Stimulated activated CD4-positive, alpha-beta T cell treated with anti-CD3 and anti-CD28 coated beads, Interleukin-12 subunit alpha, Interleukin-12 subunit beta, amount 100 ng/mL, for 48 hours (primary cell): ENCODE measurements at places on chromosomes 4 and X.
A peak's percentile ranks its signal among the peaks of the same experiment; 100 is the strongest.

- DNase-seq: no peak
These were observed at the start of gene SUPT20HL2 for GRCh38 chrX:24314019-24314635. TSS of gene SUPT20HL2 (minus strand) at chrX:24314069. CDS start at chrX:24313315, 754 bp downstream.

GRCh38 chrX:9515973-9516538 is 51.2 kb downstream of the TBL1X start:
- no peak for DNase-seq

DNA sequence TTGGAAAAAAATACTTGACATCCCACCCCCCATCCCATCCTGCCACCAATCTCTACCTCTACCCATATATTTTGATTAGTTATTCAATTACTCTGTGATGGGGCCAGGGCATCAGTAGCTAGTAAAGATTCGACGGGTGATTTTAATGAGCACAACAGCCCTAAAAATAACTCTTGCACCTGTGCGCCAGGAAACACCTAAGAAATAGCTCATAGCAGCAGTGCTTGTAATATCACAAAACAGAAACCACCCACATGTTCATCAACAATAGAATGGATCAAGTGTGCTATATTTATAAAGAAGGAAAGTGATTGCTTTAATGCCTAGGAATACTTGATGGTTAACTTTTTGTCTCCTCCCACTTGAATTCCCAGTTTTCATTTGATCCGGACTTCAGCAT is 225.6 kb upstream of the LCORL start:
- no peak for DNase-seq

- no peak for DNase-seq
These were observed 1419.8 kb downstream of the ADGRL3 start for GRCh38 chr4:62619971-62620370.

DNA sequence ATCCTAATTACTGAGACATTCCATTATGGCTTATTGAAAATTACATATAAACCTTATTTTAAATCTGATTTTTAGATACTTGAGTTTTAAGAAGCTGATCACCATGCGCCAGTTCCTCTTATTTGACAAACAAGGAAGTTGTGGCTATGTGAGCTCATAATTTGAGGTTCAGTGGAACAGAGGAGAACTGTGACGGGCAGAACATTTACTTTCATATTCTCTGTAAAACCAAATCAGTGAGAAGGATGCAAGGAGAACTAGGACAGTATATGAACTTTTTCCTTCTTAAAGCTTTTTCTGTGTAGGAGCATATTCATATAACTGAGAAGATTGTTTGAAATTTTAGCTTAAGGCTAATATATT is 25.3 kb downstream of the STIM2 start:
- DNase-seq: no peak

- DNase-seq: no peak
These were observed 211.6 kb downstream of the CENPC start for GRCh38 chr4:67333664-67334063.

DNA sequence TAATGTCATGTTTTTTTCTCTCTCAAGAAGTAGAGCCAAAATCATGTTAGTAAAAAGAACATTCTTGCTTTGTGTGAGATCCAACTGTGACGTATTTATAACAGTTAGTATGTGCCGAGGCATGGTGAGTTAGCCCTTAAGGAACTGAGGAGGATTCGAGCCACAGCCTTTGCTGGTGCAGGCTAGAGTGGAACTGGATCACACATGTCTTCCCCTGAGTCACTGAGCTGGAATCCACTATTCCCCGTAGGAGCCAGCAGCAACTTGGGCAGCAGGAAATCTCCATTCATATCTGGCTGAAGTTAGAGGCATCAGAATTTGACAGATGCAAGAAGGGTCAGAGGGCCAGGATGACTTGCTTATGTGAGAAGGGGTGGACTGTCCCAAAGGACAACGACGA is 144.6 kb upstream of the KIT start:
- DNase-seq: no peak

- peak; percentile 20 for DNase-seq
These were observed 231.9 kb upstream of the INTU start for GRCh38 chr4:127400731-127401346.

DNA sequence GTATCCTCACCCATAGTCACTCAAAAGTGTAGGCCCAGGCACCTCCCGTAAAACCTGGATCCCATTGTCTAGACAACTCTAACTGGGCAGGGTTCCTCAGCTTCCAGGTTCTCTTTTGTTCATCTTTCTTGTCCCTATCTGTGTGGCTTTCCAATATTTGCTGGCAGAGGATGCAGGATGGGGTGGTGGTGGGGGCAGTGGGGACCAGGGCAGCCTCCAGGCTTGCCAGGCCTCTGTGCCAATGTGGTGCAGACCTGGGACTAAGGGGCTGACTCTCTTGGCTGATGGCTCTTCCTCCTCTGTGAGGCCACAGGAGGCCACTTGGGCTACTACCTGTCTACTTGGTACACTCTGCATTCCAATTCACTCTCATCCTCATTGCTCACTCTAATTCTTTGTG is 76.4 kb downstream of the NBDY start:
- no peak for DNase-seq

DNA sequence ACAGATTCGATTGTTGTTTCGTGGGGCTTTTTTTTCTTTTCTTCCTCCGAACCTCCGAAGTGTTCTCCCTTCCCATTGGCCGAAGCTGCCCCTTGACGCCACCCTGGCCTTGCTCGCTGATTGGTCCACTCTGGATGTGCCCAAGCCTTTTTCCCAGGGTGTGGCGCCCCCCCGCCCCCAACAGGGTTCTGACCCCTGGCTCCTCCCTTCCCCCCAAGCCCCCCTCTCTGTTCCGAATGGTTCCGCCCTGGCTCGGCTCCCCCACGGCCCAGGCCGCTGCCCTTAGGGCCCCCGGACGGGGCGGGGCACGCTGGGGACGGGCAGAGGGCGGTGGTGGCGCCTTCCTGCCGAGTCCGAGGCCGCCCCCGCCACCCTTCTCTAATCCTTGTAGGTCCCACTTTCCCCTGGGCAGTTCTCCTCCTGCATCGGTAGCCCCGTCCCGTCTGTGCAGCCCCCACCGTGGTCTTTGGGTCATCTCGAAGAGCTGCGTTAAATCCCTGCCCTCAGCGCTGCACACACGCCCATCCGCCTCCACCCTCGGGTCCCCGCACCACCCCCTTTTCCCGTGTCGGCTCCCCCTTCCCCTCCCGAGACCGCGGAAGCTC is 25.5 kb downstream of the UTP14A start:
- peak; percentile 32 for DNase-seq

- DNase-seq: no peak
These were observed 32.3 kb upstream of the BBS12 start for GRCh38 chr4:122700178-122700725.

GRCh38 chr4:167290678-167291077 is 56.4 kb upstream of the SPOCK3 start:
- DNase-seq: no peak

- DNase-seq: no peak
These were observed 1.3 kb upstream of the CXorf65 start for GRCh38 chrX:71107762-71108360.

DNA sequence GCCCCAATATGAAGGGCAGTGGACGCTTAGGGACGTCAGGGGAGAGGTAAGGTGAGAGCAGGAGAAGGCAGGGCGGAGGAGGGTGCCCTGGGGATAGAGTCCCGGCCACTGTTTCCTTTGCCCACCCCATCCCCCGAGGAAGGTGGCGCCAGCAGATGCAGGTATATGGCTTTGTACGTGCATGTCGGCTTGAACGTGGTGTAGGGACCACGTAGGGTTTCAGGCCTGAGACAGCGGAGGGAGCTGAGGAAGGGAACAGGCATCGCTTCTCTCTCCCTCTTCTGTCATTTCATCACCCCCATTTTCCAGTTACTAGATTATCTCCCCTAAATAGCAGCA is 97.9 kb downstream of the PHKA2 start:
- DNase-seq: no peak

GRCh38 chr4:153577053-153577452 is 107.0 kb upstream of the TLR2 start:
- no peak for DNase-seq

GRCh38 chr4:39464886-39465501 is 6.1 kb downstream of the LIAS start:
- DNase-seq: no peak

DNA sequence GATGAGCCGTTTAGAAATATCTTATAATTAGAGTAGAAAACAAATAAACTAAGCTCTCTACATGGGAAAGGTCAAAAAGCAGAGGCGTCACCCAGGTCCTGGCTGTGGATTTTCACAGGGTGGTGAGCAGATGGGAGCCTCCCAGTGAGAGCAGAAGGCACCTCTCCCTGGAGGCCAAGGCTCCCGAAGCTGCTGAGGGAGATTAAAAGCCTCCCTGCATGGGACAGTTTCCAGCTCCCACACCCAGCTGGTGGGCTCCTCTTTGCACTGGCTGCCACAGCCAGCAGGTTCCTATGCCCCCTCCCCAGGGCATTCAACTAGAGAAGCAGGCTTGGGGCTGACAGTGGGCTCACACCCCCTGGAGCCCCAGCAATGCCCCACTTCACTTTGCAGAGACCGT is 55.2 kb upstream of the TBC1D9 start:
- no peak for DNase-seq

GRCh38 chr4:180363815-180364214 is 1879.4 kb upstream of the TENM3 start:
- DNase-seq: no peak

DNA sequence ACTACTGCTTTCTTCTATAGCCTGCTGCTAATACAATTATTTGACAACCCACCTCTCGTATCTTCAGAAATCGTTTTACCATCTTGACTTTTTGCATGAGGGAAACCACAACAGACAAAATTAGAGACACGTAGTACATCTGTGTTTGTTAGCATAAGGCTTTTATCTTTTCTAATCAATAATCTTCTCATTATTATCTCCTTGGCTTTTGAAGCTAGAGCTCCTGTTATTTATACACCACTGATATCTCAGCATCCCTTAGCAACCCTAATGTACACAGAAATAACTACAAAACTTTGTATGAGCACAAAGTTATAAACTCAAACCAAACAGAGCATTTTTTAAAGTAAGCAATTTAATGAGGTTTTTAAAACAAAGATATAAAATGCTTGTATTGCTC is 39.7 kb downstream of the CORIN start:
- no peak for DNase-seq
